NCI-H345 (cell line): ENCODE measurements at places on chromosomes 7 and 10.

DNA sequence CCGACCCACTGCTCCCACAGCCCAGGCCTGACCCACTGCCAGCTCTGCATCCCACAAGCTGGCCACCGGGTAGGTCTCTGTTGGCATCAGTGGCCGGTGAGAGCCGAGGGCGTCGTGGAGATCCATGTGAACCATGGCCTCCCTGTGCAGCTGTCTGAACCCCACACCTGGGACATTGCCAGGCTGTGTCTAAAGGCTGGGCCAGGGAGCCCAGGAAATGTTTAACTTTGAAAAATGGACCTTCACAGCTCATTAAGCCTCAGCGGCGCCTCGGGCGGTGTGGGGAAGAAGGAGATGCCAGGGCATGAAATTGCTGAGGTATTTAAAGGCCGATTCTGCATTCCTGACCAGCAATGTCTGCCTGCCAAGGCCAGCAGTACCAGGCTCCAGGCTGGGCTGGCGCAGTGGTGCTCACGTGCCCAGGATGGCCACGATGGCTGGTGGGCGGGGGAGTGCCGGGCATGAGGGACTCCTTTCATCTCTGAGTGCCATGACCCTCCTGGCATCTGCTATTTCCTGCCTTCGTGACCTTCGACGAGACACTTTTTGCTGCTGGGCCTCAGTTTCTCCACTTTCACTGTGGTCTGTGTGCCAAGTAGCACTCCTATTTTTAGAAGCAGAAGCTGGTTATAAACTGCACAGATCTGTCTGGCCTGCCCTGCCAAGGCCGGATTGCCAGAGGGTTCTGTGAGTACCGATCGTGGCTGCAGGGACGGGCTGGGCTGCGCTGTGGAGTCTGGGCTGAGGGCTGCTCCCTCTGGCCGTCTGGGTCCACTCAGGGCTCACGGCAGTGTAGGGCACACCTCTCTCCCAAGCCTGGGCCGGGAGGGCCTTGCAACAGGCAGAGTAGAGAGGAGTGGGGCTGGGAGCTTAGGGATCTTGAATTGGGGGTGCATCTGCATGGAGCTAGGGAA is 21.8 kb downstream of the ELFN1 start:
- no peak for DNase-seq

DNA sequence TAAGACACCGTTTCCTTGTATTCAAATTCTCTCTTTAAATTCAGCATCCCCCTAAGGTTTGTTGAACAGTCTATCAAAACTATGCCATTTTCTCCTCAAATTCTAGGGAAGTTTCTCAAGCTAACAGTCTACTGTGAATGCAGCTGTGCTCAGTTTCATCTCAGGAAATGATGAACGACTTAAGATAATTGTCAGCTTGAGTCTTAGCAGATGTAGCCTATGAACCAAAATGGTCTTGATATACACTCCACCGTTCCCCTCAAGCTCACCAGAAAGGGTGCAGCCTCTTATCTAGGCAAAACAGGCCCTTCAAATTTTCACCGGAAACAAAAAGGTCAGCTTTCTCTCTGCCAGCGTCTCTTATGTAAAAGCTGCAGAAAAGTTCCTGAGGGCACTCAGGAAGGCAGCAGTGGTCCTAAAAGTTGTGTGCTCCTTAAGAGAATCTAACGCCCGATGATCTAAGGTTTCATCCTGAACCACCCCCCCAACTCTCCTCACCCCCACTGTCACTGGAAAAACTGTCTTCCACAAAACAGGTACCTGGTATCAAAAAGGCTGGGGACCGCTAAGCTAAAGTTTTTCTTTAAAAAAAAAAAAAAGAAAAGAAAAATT is 2.1 kb downstream of the DNAJC9 start:
- DNase-seq = no peak

DNA sequence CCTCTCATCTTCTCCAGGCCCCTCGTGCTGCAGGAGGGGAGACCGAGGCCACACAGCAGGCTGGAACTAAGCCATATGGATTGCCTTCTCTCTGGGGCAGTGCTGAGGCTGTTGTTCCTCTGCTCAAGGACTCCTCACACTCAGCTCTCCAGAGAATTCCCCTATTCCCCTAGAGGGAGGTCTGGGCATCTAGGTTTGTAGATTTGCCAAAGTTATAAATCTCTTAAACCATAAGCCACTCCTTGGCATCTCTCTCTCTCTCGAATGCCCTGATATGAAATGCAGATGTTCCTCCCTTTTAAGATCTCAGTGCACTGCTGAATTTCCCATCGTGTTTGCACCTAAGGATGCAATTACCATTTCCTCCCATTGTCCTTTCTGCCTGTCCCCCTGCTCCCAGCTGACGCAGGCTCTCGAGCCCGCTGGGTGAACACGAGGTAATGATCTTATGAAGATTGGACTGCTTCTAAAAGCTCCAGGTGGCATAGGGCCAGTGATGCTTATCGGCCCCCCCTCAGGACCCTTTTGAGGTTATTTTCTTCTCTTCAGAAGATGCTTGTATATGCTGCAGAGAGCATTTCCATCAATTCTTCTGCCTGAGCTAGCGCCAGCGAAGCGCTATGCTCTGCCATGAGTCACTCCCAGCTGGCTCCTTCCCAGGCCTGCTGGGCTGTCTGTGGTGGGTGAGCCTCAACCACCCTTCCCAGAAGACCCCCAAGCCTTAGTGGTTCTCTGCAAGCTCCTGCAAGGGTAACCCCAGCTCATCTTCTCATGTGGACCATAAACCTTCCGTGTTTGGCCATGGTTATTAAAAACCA is 41.6 kb upstream of the AQP1 start:
- DNase-seq = peak; percentile 59

DNA sequence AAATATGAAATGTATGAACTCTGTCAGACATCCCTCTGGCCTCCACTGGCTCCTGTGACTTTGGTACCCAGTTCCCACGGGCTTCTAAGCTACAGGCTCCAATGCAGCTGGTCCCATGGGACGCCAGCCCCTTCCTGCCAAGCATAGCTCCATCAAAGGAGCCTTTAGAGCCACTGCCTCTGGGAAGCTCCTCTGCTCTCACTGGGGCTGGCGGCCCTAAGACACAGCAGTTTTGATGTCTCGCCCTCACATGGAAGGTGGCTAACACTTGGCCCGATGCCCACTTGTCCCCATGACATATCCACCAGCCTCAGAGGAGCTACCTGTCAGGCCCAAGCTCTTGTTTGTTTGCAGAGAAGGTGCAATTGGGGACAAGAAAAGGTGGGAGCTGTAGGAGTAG is 453.7 kb upstream of the LRRN3 start:
- no peak for DNase-seq

DNA sequence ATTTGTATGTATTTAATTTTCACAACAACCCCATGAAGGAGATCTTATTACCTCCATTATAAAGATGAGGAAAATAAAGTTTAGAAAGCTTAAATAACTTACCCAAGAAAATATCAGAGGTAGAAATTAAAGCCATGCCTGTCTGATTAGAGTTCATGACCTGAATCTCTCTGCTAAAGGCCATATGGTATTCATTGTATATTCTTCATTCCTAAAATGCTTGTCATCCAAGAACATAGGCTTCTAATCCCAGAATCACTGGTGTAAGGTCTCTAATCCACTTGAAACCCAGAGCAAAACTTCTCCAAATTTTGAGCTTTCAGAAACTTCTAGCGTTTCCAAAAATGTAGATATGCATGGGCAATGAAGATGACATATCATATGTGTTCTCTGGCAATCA is 72.3 kb upstream of the YAE1 start:
- no peak for DNase-seq
